Stomach (tissue), 19 donors: ENCODE measurements at places on chromosomes 13 and 19. TPM values are rescaled to one million over a fixed set of nuclear protein-coding genes. Genes with fewer than 3 reads are reported as not detected.

GRCh38 chr13:34103854-34104253, 285.9 kb downstream of the RFC3 start:
- no peak for DNase-seq

GRCh38 chr19:36257520-36257876, 42.6 kb downstream of the ZNF146 start:
- DNase-seq = no peak

- DNase-seq = no peak
These were observed 9.6 kb upstream of the NOTCH3 start for GRCh38 chr19:15210323-15210781.

- no peak for DNase-seq
These were observed 20.1 kb downstream of the FPR3 start for GRCh38 chr19:51815043-51815442.

Gene TBXA2R
- total RNA-seq = 0.37 TPM

Gene COX7A1
- total RNA-seq = 21.0 TPM

Gene LHB
- total RNA-seq = not detected

Gene KLHL1
- total RNA-seq = not detected

Gene ZNF665
- total RNA-seq = 2.3 TPM

Gene PPM1N
- 0.92 TPM for total RNA-seq

Gene RPS5
- total RNA-seq = 1,517 TPM
